ENCODE measurements at places on chromosomes 6 and 20.

GRCh38 chr6:35500782-35501181 is 3.9 kb upstream of the TEAD3 start:
- DNase-seq = no peak

DNA sequence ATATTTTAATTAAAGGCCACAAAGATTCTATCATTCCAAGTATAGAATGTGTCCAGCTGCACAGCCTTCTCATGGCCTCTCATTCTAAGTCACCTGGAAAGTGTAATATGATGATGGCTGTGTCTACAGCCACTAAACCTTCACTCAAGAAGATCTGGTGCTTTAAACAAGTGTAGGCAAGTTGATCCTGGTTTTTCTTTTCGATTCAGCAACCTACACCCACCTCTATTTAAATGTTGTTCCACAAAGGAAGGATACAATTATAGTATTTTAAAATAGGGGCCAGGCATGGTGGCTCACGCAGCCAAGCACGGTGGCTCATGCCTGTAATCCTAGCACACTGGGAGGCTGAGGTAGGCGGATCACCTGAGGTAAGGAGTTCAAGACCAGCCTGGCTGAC is 25.5 kb upstream of the DST start:
- no peak for DNase-seq

GRCh38 chr6:98976674-98977385 is 29.1 kb upstream of the FBXL4 start:
- DNase-seq = no peak

- DNase-seq = no peak
These were observed 8.2 kb downstream of the NPEPL1 start for GRCh38 chr20:58700823-58701222.

DNA sequence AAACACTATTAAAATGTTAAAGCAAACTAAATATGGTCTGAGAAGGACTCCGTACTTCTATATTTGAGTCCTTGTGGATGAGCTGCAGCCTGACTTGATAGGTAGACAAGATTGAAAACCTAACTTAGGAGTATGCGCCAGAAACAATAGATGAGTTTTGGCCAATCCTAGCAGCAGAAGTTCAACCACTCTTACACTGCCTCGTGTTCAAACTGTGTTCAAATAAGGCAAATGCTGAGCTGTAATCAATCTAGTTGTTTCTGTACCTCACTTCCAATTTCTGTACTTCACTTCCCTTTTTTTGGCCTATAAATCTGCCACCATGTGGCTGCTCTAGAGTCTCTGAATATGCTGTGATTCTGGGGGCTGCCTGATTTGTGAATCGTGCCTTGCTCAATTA is 13.2 kb upstream of the SERINC1 start:
- no peak for DNase-seq

GRCh38 chr6:49325891-49326290 is 137.2 kb downstream of the MMUT start:
- DNase-seq = no peak
